ENCODE measurements at places on chromosomes 6 and 20.

DNA sequence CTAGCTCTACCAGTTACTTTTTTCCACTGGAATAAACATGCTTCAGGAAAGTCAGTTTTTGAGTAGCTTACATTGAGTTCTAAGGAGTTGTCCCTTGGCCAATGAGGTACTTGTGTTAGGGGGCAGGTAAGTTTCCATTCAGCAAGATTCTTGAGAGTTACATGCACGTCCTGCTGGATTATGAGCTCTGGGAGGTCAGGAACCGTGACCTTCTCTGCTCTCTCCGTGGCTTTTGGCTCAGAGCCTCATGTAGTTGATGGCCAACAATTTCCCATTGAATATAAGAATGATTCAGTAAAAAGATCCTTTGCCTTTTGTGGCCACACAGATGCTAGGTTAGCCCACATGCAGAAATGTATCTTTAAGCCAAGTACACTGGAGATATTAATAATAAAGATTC, 181.8 kb upstream of the RALGAPA2 start:
- DNase-seq = no peak

- no peak for DNase-seq
Observed at GRCh38 chr20:52160621-52161204, 30.9 kb downstream of the ZFP64 start.

DNA sequence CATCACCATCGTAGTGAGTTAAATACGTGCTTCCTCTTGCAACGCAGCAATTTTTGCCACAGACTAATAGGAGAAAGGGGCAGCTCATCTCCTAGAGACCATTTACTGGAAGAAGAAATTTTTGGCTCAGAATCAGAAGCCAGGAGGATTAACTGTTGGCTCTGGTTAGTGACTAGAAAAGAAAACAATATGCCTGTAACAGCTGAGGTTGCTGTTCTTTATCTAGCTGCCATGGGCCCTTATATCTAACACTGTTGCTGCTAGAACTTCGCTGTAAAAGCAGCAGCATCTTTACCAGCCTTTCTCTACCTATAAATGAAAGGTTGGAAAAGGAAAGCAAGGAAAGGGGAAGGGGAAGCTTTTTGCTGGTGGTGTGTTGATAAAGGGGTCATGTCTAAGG, 65.9 kb downstream of the FAM135A start:
- no peak for DNase-seq

GRCh38 chr6:74606582-74607071, 599.2 kb downstream of the COL12A1 start:
- no peak for DNase-seq
